Body of pancreas (tissue), 4 donors: ENCODE measurements at places on chromosomes 7 and 10. TPM values are rescaled to one million over a fixed set of nuclear protein-coding genes. Genes with fewer than 3 reads are reported as not detected.

- H3K4me1 ChIP-seq, result peaks cover 30% of the 10 kb centered on the region
- H3K36me3 ChIP-seq, result no peaks in the 10 kb centered on the region
- H3K27ac ChIP-seq, result peak overlapping the region; percentile 47
- no peak overlapping the region for H3K4me3 ChIP-seq
- no peaks in the 10 kb centered on the region for H3K27me3 ChIP-seq
Observed at GRCh38 chr10:34184939-34185386, 630.1 kb downstream of the PARD3 start.

DNA sequence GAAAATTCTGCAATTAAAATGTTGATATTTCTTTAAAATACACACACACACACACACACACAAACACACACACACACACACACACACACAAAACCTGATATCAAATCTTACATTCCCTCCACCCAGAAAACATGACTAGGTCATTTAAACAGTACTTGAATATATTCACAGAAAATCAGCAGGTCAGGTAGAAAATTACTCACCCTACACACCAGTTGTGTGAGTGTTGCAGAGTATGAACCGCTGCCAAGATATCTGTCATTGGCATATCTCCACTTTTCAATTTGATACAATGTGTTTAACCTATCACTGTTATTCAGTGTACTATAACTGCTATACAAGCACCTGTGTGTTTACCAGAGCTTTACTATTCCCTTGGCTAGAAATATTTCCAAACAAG, 283.6 kb upstream of the LRRTM3 start:
- no peak overlapping the region for H3K4me3 ChIP-seq
- no peak overlapping the region for H3K27ac ChIP-seq
- no peaks in the 10 kb centered on the region for H3K36me3 ChIP-seq
- H3K27me3 ChIP-seq, result no peaks in the 10 kb centered on the region
- H3K4me1 ChIP-seq, result no peaks in the 10 kb centered on the region

DNA sequence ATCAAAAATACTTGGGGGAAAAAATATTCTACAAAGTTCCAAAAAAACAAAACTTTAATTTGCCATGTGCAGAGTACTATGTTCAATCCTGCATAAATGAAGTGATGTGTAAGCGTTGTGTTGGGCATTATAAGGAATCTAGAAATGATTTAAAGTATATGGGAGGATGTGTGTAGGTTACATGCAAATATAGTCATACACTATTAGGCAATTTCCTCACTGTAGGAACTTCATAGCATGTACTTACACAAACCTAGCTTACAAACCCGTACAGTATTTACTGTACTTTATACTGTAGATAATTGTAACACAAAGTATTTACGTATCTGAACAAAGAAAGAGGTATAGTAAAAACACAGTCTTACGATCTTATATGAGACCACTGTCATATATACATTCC, 72.3 kb downstream of the NRBF2 start:
- no peak overlapping the region for H3K27ac ChIP-seq
- H3K27me3 ChIP-seq, result no peaks in the 10 kb centered on the region
- no peak overlapping the region for H3K4me3 ChIP-seq

DNA sequence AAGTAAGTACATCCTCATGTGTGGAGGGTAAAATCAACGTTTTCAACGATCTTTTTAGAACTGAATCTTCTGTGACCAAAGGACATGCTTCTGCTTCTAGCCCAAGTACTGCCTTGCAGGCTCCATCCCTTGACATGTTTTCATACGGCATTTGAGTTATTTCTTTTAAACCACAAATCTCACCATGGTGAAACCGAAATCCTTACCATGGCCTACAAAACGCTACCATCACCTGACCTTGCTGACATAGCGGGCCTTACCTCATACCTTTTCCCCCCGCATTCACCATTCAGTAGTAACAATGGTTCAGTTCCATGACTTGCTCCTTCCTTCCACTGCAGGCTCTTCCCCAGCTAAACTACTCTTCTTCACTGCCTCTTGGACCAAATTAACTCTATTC, 3.5 kb downstream of the RNF216 start:
- no peak overlapping the region for H3K27ac ChIP-seq
- DNase-seq, result no peak
- no peaks in the 10 kb centered on the region for H3K36me3 ChIP-seq
- no peaks in the 10 kb centered on the region for H3K27me3 ChIP-seq
- peaks cover 31% of the 10 kb centered on the region for H3K4me1 ChIP-seq
- no peak overlapping the region for H3K4me3 ChIP-seq

The PAPSS2 gene
- total RNA-seq, result 16.9 TPM

The ETV1 gene
- total RNA-seq, result 2.6 TPM

DNA sequence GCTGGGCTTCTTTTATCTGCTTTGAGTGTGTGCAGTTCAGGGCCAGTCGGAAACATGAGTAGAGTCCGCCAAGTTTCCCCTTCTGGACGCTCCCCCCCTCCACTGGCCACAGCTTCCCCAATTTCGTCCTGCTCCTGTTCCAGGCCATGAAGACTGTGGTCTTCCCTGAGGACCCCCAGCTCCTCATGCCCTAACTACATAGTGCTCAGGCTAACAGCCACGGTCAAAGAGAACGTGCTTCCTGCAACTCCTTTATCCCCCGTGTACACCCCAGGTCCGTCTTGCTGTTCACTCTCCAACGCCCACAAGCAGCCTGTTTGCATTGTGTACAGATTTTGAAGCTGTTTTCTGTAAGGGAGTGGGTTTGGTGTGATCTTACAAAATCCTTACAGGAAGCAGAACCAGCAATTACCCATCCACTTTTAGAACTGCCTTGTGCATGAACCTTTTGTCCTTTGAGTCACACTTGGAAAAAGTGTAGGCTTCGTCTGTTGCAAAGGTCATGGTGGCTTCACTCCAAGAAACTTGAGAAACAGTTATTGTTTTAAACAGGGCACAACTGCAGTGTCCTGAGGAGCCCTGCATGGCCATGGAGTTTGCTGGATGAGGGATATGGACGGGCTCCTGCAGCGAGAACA, 77.0 kb upstream of the FAM20C start:
- no peaks in the 10 kb centered on the region for H3K36me3 ChIP-seq
- H3K4me3 ChIP-seq, result no peak overlapping the region
- peaks cover 8% of the 10 kb centered on the region for H3K4me1 ChIP-seq
- H3K27ac ChIP-seq, result no peak overlapping the region

DNA sequence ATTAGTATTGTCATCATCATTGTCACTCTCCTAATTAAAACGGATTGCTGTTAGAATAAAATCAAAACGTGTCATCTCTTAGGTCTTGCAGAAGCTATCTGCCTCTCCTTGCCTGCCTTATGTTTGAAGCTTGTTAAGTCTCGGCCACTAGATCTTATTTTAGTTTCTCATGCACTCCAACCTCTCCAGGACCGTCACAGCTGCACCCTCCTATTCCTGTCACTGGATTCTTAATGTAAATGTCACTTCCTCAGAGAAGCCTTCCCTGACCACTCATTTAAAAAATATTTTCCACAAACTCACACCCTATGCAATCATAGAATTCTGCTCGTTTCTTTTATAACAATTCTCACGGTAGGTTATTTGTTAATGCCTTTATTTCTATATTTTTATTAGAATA, 103.9 kb upstream of the DKK1 start:
- H3K27ac ChIP-seq, result no peak overlapping the region
- no peaks in the 10 kb centered on the region for H3K36me3 ChIP-seq
- no peak for DNase-seq
- peaks cover 25% of the 10 kb centered on the region for H3K4me1 ChIP-seq

DNA sequence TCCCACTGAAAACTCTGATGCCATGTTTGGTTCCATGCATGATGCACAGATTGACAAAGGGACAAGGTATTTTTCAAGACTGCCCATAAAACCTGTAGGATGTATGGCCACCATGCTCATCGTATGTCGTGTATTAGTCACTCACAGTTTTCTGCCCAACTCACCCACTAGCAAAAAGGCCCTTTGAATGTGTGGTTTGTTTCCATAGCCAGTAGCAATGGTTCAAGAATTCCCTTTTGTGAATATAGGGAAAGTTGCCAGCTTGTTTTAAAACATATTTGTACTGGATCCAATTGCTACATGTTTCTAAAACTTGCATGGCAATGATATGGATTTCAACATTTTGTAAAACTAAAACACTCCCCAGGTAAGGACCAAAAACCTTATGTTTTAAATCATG, 280.9 kb upstream of the YAE1 start:
- no peak overlapping the region for H3K4me3 ChIP-seq
- H3K27ac ChIP-seq, result no peak overlapping the region
- no peak for DNase-seq
- H3K27me3 ChIP-seq, result no peaks in the 10 kb centered on the region
- no peaks in the 10 kb centered on the region for H3K36me3 ChIP-seq

The GARS1 gene
- total RNA-seq, result 70.9 TPM

- H3K4me3 ChIP-seq, result no peak overlapping the region
- no peaks in the 10 kb centered on the region for H3K36me3 ChIP-seq
- H3K27ac ChIP-seq, result no peak overlapping the region
- DNase-seq, result no peak
- no peaks in the 10 kb centered on the region for H3K27me3 ChIP-seq
Observed at GRCh38 chr7:111992601-111993000, 213.6 kb downstream of the DOCK4 start.

DNA sequence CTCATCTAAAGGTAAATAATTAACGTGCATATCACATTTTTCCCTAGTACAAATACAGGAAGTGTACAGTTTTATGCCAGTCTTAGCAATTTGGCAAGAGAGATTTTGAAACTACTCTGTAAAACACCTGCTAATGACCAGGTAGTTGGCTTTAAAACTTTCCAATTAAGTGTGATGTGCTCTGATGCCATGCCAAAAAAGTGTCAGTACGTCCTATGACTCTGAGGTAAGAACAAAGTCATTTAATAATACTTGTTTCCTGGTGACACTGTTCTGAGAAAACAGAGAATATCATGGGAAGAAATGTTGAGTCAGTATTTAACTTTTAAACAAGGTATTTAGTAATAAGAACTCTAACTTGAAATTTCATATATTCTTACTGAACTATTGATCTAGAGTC, 9.6 kb downstream of the PDZD8 start:
- H3K4me3 ChIP-seq, result no peak overlapping the region
- H3K27me3 ChIP-seq, result no peaks in the 10 kb centered on the region
- H3K36me3 ChIP-seq, result no peaks in the 10 kb centered on the region
- peak; percentile 87 for DNase-seq
- peaks cover 92% of the 10 kb centered on the region for H3K4me1 ChIP-seq
- H3K27ac ChIP-seq, result peak overlapping the region; percentile 78

The CALML5 gene
- total RNA-seq, result not detected

The LRRC18 gene
- total RNA-seq, result not detected

- H3K4me1 ChIP-seq, result no peaks in the 10 kb centered on the region
- no peak for DNase-seq
- H3K36me3 ChIP-seq, result no peaks in the 10 kb centered on the region
- H3K4me3 ChIP-seq, result no peak overlapping the region
Observed at GRCh38 chr10:24822590-24822989, 98.9 kb upstream of the ARHGAP21 start.

DNA sequence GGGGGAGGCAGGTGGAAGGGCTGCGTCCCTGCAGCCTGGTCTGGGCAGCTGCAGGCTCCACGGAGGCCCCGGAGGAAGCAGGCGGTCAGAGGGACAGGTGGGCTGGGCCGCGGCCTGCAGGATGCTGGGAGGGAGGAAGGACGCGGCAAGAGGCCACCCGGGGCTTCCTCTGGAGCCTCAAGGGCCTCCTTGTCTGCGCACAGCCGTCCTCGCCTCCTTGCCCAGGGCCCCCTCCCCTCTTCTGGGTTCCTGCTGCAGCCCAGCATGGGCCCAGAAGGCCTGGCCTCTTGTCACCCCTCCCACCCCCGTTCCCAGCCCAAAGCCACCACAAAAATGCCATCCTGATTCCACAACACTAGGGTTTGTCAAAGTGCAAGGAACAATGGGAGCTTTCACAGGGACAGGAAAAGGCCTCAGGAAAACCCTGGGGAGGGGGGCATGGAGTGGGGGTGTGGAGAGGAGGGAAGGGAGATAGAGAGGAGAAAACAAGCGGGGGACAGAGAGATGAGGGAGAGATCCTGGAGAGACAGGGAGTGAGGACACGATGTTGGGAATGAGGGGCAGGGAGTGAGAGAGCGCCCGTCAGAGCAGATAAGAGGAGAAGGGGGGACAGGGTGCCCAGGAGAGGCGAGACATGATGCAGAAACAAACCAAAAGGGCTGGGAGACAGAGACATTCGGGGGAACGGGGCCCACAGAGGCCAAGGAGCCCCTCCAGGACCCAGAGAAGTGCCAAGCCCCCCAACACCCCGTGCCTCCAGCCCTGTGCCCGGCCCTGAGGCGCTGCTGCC, 41.8 kb downstream of the ZCCHC24 start:
- no peaks in the 10 kb centered on the region for H3K36me3 ChIP-seq
- peak overlapping the region; percentile 60 for H3K27ac ChIP-seq
- H3K4me3 ChIP-seq, result no peak overlapping the region
- peaks cover 34% of the 10 kb centered on the region for H3K4me1 ChIP-seq
- DNase-seq, result no peak

GRCh38 chr10:101529207-101529606, 58.9 kb downstream of the POLL start:
- no peaks in the 10 kb centered on the region for H3K36me3 ChIP-seq
- no peak overlapping the region for H3K27ac ChIP-seq
- H3K27me3 ChIP-seq, result no peaks in the 10 kb centered on the region
- no peaks in the 10 kb centered on the region for H3K4me1 ChIP-seq
- no peak for DNase-seq

- H3K36me3 ChIP-seq, result no peaks in the 10 kb centered on the region
- H3K4me1 ChIP-seq, result peaks cover 82% of the 10 kb centered on the region
- peak overlapping the region; percentile 49 for H3K27ac ChIP-seq
- no peaks in the 10 kb centered on the region for H3K27me3 ChIP-seq
- DNase-seq, result no peak
Observed at GRCh38 chr7:50682079-50682478, 100.6 kb downstream of the GRB10 start.

DNA sequence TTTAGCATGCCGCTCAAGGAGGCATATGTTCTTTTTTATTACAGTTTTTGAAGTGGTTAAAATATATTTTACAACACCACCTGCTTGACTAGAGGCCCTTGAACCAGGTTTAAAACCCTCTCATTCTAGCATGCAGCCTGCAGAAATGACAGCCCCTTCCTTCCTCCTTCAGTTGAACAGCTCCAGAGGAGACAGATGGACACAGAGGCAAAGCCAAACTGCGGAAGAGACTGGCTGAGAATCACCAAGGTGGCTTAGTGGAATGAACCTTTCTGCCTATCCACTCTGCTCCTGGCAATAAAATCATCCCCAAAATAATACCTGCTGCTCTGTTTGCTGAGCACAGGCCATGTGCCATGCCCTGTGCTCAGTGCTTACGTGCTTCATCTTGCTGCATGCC, 23.9 kb upstream of the PLPP4 start:
- no peak for DNase-seq
- no peak overlapping the region for H3K27ac ChIP-seq
- H3K4me3 ChIP-seq, result no peak overlapping the region
- H3K27me3 ChIP-seq, result no peaks in the 10 kb centered on the region
- no peaks in the 10 kb centered on the region for H3K36me3 ChIP-seq

The IFIT1B gene
- not detected for total RNA-seq

The TMEM236 gene
- total RNA-seq, result 0.66 TPM

The ATOH7 gene
- not detected for total RNA-seq

GRCh38 chr7:76139670-76140069, 62.0 kb upstream of the SRRM3 start:
- no peak overlapping the region for H3K4me3 ChIP-seq
- H3K27ac ChIP-seq, result no peak overlapping the region
- H3K4me1 ChIP-seq, result peaks cover 13% of the 10 kb centered on the region
- no peak for DNase-seq
- no peaks in the 10 kb centered on the region for H3K27me3 ChIP-seq
- H3K36me3 ChIP-seq, result no peaks in the 10 kb centered on the region
